ENCODE measurements at places on chromosomes 3 and 15.

DNA sequence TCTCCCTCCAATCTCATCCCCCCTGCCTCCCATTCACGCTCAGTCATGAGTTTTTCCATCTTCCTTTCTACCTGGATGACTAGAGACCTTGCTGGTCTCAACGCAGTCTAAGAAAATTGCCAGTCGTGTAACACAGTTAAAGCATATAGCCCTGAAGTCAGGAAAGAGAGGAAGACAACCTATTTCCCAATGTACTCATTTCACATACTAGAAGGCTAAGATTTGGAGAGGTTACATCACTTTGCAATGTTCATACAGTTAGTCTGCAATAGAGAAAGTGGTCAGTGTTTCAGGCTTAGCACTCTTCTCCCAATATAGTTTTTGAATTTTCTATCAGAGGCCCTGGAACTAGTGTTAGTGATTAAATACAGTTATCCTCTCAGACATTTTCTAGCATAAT, 278.6 kb downstream of the EDEM1 start:
- DNase-seq: no peak

- DNase-seq: no peak
Observed at GRCh38 chr3:157463816-157464215, 27.2 kb downstream of the PTX3 start.

DNA sequence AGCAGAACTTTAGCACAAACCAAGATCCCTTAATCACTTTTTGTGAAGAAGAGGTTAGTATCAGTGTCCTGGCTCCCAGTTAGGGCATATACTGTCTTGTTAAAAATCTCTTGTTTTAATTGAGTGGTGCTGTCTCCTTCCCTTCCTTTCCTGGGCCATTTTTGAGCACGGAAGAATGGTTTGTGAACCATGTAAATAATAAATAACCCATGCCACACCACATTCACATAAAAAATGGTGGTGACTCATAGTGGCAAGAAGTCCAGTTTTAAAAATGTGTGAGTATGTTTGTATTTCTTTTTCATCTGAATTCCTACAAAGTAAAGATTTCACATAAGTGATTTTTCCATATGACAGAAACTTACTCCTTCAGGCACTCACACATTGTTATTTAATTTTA, 59.1 kb upstream of the SPRED1 start:
- no peak for DNase-seq

GRCh38 chr15:27438403-27439375, 467.7 kb downstream of the GABRG3 start:
- peak; percentile 25 for DNase-seq

- DNase-seq: peak; percentile 97
Observed at GRCh38 chr15:48925714-48926223, 38.0 kb downstream of the SHC4 start.

GRCh38 chr3:124834723-124835718, 52.1 kb downstream of the ITGB5 start:
- DNase-seq: peak; percentile 85

DNA sequence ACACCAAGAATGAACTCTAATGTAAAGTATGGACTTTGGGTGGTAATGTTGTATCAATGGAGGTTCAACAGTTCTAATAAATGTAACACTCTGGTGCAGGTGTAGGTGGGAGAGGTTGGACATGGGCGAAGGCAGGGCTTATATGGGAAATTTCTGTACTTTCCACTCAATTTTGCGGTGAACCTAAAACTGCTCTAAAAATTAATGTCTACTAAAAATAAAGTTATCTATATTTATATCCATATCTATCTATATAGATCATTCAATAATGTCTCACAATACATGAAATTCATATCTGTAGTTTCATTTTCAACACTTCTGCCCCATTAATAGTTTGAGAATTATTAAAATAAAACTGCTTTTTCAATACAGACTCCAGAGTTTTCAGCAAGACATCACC, 49.3 kb downstream of the CD200R1 start:
- DNase-seq: no peak

GRCh38 chr3:132417695-132418411, 551 bp downstream of the DNAJC13 start:
- peak; percentile 72 for DNase-seq

DNA sequence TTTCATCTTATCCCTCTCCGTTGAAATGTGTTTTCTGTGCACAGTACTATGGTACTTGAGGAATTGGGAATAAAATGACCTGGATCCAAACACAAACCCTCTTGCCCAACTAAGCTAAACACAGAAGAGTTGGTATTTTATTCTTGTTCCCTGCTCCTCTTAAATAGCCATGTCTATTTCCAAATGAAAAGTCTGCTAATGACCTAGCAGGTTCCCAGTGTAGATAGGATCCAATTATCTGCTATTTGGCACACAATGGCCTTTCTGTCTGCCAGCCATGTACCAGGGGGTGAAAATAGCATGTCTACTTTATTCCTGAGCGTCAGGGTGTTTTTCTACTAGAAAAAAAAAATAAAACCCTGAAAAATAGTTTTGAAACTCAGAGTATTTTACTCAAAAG, 657.0 kb upstream of the NAALADL2 start:
- no peak for DNase-seq

- no peak for DNase-seq
Observed at GRCh38 chr3:105842943-105843342, 25.9 kb downstream of the CBLB start.

DNA sequence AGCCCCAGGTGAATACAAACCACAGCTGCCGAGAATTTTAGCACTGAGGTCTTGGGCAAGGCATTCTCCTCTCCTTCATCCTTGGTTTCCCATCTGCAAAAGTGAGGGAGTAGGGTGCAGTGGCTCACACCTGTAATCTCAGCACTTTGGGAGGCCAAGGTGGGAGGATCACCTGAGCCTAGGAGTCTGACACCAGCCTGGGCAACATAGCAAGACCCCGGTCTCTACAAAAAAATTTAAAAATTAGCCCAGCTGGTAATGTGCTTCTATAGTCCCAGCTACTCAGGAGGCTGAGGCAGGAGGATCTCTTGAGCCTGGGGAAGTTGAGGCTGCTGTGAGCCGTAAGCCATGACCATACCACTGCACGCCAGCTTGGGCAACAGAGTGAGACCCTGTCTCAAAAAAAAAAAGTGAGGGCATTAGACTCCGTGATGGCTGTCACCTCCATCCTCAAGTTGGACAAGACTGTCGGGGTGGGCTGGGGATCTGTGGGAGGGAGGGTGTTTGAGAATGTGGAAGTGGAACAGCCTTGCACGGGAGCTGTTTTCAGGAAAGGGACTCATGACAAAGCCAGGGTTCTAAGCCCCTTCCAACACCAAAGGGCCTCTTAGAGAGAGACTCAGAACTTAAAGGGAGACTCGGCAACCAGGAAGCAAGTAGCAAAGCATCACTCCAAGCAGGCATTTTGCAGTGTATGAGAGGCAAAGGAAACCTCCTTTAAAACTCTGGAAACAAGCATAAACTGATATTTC, 46.0 kb upstream of the FURIN start:
- no peak for DNase-seq
